ENCODE measurements at places on chromosomes 5 and 9.

DNA sequence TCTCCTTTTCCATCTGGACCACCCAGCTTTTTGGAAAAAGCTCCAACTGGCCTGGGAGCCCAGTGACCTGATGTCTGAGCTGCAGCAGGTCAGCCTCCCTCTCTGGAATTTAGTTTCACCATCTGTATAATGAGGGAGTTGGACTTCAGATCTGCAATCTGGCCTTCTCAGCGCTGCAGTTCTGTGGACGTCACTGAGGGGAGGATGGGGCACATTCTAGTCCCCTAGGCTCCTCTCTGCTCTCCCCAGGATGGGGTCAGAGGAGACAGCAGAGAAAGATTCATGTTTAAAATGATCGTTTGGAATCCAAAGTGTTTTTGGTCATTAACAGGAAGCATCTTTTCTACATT is 10.2 kb downstream of the OR13J1 start:
- no peaks in the 10 kb centered on the region for H3K4me1 ChIP-seq
- H3K4me3 ChIP-seq, result no peak overlapping the region
- DNase-seq, result no peak
- H3K27me3 ChIP-seq, result no peaks in the 10 kb centered on the region
- H3K36me3 ChIP-seq, result no peaks in the 10 kb centered on the region

GRCh38 chr5:100731768-100732167 is 171.3 kb downstream of the ST8SIA4 start:
- no peak for DNase-seq
- no peaks in the 10 kb centered on the region for H3K4me1 ChIP-seq
- H3K27me3 ChIP-seq, result no peaks in the 10 kb centered on the region
- no peaks in the 10 kb centered on the region for H3K36me3 ChIP-seq

GRCh38 chr5:112978836-112979235 is 2.2 kb downstream of the DCP2 start:
- H3K27ac ChIP-seq, result no peak overlapping the region
- peaks cover 4% of the 10 kb centered on the region for H3K4me1 ChIP-seq
- no peaks in the 10 kb centered on the region for H3K36me3 ChIP-seq
- no peak overlapping the region for H3K4me3 ChIP-seq

DNA sequence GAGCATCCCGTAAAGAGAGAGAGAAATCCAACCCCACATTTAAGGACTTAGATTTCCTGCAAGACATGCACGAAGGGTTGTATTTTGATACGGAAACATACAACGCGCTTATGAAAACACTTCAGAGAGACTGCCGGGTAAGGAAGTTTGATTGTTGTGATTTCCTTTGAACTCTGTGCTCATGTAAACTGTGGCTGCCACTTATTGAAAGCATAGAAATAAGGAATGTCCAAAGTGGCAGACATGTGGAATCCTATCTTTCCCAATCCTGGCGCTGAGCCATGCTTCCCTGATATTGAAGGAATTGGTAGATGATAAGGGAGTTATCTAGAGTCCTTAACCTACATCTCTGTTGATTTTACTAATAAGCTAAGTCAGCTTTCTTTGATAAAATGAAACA is 119.4 kb downstream of the PRKACG start:
- no peak for DNase-seq
- H3K27me3 ChIP-seq, result no peaks in the 10 kb centered on the region
- no peaks in the 10 kb centered on the region for H3K36me3 ChIP-seq

DNA sequence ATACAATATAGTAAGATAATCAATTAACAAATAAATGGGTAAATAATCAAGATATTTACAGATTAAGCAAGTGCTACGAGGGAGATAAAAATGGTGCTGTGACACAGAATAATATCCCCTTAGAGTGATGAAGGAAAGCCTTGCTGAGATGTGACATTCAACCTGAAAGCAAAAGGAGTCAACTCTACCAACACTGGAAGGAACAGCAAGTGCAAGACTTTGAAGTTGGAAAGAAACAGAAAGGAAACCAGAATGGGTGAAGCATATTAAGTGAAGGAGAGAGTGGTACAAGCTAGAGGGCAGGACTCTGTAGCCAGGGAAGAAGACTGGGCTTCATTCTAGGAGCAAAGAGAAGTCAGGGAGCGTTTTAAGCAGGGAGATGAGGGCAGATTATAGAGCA is 12.2 kb upstream of the MEGF9 start:
- no peak overlapping the region for H3K4me3 ChIP-seq
- no peaks in the 10 kb centered on the region for H3K27me3 ChIP-seq
- no peak overlapping the region for H3K27ac ChIP-seq
- H3K36me3 ChIP-seq, result no peaks in the 10 kb centered on the region

- no peaks in the 10 kb centered on the region for H3K36me3 ChIP-seq
- no peaks in the 10 kb centered on the region for H3K4me1 ChIP-seq
- no peak overlapping the region for H3K27ac ChIP-seq
- H3K4me3 ChIP-seq, result no peak overlapping the region
Measured at GRCh38 chr9:70229579-70229978, 29.2 kb upstream of the SMC5 start.

- DNase-seq, result no peak
- no peak overlapping the region for H3K4me3 ChIP-seq
- no peak overlapping the region for H3K27ac ChIP-seq
- no peaks in the 10 kb centered on the region for H3K27me3 ChIP-seq
- H3K4me1 ChIP-seq, result no peaks in the 10 kb centered on the region
Measured at GRCh38 chr5:174511714-174512253, 212.6 kb upstream of the MSX2 start.

- H3K4me3 ChIP-seq, result no peak overlapping the region
- H3K27ac ChIP-seq, result no peak overlapping the region
- no peaks in the 10 kb centered on the region for H3K27me3 ChIP-seq
- H3K4me1 ChIP-seq, result no peaks in the 10 kb centered on the region
- DNase-seq, result no peak
Measured at GRCh38 chr9:28839778-28840430, 1266.6 kb upstream of the C9orf72 start.

GRCh38 chr9:15244001-15244441 is 63.0 kb downstream of the TTC39B start:
- no peaks in the 10 kb centered on the region for H3K4me1 ChIP-seq
- no peak for DNase-seq
- no peaks in the 10 kb centered on the region for H3K36me3 ChIP-seq
- peak overlapping the region; percentile 33 for H3K27ac ChIP-seq
- H3K27me3 ChIP-seq, result no peaks in the 10 kb centered on the region

DNA sequence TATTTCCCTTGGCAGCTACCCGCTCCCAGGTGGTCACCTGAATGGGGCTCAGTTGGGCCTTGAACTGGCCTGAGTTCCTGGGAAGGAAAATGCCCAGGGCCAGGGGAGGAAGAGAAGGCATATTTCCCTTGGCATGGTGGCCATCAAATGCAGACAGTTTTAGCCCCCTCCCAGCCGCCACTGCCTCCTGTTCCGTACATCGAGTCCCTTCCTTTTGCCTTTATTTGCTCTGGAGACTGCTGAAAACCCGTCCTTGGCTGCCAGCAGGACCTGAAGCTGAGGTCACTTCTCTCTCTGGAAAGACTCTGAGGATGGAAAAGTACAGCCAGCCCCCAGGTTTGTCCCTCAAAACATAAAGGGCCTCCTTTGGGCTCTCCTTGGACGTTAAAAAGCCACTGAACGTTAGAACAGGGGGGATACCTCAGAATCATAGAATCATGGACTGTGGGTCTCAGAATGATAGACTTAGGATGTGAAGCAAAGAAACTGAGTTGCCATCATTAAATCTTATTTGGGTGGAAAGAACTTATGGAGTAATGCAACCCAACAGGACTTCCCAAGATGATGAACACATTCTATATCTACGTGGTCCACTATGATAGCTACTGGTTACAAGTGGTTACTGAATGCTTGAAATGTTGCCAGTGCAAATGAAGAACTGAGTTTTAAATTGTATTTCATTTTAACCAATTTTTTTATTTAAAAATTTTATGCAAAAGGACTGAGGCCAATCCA is 7.1 kb downstream of the SPARC start:
- no peaks in the 10 kb centered on the region for H3K27me3 ChIP-seq
- H3K4me1 ChIP-seq, result peaks cover 51% of the 10 kb centered on the region
- peak overlapping the region; percentile 79 for H3K27ac ChIP-seq
- no peak for DNase-seq
- no peak overlapping the region for H3K4me3 ChIP-seq

DNA sequence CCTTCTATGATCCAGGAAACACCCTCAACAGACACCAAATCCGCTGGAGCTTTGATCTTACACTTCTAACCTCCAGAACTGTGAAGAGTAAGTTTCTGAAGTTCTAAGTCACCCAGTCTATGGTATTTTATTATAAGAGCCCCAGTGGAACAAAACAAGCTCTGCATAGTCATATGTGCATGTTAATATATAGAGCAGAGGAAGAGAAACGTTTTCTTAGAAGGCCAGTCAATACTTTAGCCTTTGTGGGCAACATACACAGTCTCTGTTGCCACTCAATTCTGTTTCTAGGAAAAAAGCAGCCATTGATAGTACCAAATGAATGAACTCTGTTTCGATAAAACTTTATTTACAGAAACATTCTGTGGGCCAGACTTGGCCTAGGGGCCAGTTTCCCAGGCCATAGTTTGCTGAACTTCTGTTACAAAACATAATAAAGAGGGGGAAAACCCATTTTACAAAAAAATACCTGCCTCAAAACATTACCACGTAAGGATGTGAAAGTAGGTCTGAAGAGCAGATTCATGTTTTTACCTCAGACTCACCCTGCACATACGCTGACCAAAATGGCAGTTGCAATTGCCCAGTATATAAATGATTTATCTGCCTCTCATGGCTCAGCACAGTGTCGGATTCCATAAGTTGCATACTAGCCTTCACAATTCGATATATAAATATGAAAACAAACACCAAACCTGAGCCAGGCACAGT is 350.5 kb downstream of the SLIT3 start:
- H3K36me3 ChIP-seq, result no peaks in the 10 kb centered on the region
- no peaks in the 10 kb centered on the region for H3K4me1 ChIP-seq
- no peak overlapping the region for H3K27ac ChIP-seq
- no peak overlapping the region for H3K4me3 ChIP-seq
- no peak for DNase-seq

DNA sequence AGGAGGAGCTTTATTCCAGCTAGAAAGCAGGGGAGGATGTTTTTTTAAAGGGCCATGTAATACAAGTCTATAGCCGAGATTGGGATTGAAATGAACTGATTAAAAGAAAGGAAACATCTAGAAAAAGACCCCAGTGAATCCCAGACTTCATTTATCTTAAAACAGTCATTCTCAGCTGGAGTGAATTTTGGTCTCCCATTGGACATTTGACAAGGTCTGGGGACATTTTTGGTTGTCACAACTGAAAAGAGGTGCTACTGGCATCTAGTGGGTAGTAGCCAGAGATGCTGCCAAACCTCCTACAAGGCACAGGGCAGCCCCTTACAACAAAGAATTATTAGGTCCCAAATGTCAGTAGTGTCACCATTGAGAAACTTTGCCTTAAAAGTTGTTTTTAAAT is 16.3 kb upstream of the SPINK4 start:
- no peaks in the 10 kb centered on the region for H3K27me3 ChIP-seq
- H3K4me1 ChIP-seq, result no peaks in the 10 kb centered on the region
- H3K27ac ChIP-seq, result no peak overlapping the region
- no peaks in the 10 kb centered on the region for H3K36me3 ChIP-seq
- H3K4me3 ChIP-seq, result no peak overlapping the region

GRCh38 chr9:136403538-136403914 is 3.6 kb upstream of the SNAPC4 start:
- H3K27me3 ChIP-seq, result no peaks in the 10 kb centered on the region
- no peak for DNase-seq
- H3K36me3 ChIP-seq, result no peaks in the 10 kb centered on the region

Data from breast epithelium (tissue), 4 donors.